KG1 (cell line): ENCODE measurements at places on chromosomes 12 and 14.

DNA sequence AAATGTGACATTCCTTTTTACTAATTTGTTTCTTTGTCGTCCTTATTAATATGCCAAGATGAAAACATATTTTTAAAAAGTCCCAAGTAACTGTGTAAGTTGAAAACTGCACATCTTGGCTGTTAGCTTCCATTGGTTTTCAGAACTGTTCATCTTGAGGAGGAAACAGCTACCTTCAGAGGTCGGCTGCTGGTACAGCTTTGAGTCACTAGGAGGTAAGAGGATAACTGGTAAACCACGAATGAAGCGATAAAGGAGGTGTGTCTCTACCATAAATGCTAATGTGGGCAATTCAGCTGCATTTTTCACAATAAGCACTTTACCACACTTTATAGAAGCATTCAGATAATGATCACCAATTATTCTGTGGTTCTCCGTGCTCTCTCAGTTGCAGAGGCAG lies 137.5 kb upstream of the KRAS start:
- no peak for DNase-seq

DNA sequence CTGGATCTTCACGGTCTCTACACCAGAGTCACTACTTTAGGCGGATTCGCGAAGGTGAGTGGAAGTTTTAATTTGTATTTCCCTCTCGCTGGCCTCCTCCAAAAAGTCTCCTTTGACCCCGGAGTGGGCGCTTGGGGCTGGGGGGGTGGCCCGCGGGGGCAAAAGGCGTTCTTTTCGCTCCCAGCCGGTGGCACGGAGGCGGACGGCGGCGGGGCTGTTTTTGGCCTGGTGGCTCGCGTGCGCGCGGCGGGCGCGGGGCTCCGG lies 510 bp downstream of the ARID2 start:
- DNase-seq = no peak

- DNase-seq = no peak
These were observed 66.7 kb downstream of the ZFP36L1 start for GRCh38 chr14:68726093-68726695.

DNA sequence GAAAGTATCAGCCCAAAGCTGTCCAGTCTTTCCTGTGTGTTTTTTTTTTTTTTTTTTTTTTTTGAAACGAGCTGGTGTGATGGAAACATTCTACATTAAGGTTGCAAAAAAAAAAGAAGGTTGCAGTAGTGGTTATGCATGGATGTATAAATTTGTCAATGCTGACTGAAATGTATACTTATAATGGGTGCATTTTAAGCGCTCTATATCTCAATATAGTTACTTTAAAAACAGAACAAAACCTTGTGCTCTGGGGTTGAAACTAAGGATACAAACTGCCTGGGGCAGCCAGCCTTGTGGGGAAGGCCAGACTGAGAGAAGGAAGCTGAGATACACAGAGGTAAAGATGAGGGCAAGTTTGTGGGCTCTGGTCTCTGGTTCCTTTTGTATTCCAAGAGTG lies 87.3 kb upstream of the RMST start:
- DNase-seq = no peak

- DNase-seq = no peak
These were observed 157.6 kb downstream of the FOXA1 start for GRCh38 chr14:37437490-37437889.

GRCh38 chr12:108268397-108268796 lies 70.7 kb downstream of the CMKLR1 start:
- no peak for DNase-seq

DNA sequence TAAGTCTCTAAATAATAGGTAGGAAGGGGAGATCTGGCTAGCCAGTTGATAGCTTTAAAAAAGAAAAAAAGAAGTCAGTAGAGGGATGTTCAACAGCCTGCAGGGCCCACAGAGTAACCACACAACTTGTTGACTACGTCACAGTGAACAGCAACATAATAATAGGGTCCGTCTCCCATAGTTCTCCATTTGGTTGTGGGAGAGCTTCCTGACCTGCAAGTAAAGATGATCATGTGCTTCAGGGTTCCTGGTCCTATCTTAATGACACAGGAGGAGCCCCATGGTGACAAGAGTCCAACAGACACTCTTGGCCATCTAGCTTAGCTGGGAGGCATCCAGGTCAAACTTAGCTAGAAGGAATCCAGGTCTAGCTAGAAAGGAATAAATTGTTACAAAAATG lies 36.2 kb downstream of the FGD6 start:
- no peak for DNase-seq

- DNase-seq = no peak
These were observed 65.7 kb upstream of the SOX5 start for GRCh38 chr12:24014915-24015832.

DNA sequence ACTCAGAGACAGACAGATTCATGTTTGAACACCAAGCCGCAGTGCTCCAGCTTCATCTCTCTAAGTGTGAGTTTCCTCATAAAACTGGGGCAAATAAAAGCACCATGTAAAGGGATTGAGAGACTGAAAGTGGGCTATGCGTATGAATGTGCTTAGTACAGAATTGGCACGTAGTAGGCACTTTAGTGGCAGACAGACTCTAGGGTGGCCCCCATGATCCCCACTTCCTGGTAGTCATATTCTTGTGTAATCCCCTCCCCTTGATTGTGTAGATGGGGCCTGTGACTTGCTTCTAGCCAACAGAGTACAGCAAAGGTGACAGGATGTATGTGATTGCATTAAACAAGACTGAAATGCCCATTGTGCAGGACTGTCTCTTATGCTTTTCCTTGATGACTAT lies 43.0 kb downstream of the DAO start:
- no peak for DNase-seq

- DNase-seq = no peak
These were observed 42.4 kb upstream of the GPATCH2L start for GRCh38 chr14:76109087-76109880.

GRCh38 chr14:92224358-92224954 lies 98.5 kb upstream of the SLC24A4 start:
- no peak for DNase-seq

GRCh38 chr14:21090194-21090939 lies 8.1 kb downstream of the ZNF219 start:
- DNase-seq = no peak

DNA sequence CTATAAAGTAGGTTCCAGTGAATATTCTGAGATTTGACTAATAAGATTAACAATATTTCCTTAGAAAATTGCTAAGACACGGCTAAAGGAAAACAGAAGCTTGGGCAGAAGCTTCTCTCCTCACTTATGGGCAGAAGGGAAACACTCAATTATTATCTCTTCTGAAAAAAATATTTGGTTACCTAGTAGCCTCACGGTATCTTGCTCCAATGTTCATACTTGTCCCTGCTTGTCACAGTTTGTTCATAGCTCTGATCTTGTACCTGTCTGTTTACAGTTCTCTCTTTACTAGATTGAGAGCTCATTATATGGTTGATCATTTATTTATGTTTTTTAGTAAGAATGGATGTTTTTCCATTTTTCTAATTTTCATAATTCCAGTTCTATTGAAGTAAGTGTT lies 458.0 kb upstream of the ATP2B1 start:
- DNase-seq = no peak

DNA sequence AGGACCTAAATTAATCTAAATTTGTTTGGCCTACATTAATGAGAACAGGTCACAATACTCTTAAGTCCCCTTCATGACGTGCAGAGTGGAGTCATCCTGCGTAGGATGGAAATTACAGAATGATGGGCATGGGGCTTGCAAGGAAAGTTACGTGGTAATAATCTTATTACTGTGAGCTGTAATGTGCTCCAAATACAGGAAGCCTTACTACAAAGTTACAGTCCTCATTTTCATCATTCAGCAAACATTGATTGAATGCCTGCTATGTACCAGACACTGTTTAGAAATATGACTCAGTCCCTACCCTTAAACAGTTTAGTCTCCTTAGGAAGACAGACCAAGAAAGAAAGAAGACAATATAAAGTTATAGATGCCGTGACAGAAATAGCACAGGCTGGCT lies 9.4 kb downstream of the HIGD1C start:
- DNase-seq = no peak

DNA sequence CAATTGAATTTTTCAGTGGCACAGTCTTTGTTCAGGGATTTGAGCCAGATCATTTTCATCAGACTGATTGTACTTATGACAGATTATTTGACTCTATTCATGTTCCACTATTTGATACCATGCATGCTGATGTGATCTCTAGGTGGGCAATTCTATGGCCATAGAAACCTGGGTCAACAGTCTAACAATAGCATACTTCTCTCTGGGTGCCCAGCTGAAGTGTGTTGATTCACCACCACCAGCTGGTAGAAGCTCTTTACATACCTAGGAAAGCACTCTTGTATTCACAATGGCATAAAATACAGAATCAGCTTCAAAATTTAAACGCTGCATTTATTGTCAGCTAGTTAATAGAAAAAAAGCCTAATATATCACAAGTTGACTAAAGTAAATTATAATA lies 90.2 kb upstream of the TMTC2 start:
- DNase-seq = no peak

DNA sequence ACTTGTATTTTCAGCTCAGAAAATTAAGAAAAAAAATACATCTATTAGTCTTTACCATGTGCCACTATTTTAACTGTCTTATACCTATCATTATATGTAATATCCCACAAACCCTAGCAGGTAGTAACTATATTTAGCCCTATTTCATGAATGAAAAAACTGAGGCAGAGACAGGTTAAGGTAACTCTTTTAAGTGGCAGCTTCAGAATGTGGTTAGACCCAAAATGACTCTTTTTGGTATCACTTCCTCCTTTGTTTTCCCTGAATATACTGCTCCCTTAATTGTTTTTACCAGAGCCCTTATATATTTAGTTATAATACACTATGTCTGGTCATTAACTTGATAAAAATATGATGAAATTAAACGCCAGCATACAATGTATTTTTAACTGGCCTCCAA lies 235.6 kb upstream of the RPL10L start:
- no peak for DNase-seq
